ENCODE measurements at places on chromosomes 16 and 17.

DNA sequence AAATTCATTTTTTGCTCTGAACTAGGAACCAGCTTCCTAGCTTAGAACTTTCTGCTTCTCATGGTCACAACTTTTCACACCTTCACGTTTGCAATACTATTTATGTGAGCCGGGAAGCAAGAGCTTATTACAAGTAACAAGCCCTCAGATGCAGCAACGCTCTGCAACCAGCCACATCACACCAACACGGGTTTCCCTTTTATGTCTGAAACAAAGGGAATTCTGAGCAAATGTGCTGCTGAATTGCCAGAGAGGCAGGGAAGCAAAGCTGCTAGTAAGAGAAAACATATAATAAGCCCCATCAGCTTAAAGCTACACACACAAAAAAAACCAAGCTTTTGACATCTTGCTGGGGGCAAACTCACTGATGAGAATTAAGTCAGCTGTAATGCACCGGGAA, 122.2 kb downstream of the SLC39A11 start:
- no peak for DNase-seq

DNA sequence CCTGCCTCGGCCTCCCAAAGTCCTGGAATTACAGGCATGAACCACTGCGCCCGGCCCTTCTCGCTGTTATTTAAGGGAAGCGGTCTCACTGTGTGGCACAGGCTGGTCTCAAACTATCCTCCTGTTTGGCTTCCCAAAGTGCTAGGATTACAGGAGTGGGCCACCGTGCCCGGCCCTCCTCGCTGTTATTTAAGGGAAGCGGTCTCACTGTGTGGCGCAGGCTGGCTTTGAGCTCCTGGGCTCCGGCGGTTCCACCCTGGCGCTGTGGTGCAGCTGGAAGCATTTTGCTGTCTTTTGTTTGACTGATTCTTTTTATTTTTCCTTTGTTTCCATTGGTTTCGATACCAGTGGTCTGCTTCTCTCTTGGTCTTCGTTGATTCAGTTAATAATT, 40.7 kb downstream of the FOXK2 start:
- no peak for DNase-seq

GRCh38 chr16:19344224-19344801, 58.8 kb downstream of the CLEC19A start:
- DNase-seq, result no peak

DNA sequence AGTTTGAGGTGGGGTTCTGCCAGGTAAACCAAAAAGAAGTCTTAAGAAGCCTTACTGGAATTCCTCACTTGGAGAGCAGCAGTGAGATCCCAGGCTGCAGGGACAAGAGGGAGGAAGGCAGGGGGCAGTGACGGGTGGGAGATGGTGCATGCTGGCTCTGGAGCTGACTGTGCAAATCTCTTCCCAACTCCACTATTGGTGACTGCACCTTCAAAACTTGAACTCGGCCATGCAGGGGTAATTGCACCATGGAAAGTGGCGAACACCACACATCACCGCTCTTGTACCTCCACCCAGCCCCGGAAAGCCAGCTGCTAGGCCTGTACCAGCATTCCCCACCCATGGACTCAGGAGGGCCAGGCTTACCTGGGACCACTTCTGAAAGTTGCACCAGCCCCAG, 51.4 kb upstream of the CDR2 start:
- no peak for DNase-seq

GRCh38 chr17:47742319-47743181, 9.5 kb downstream of the TBX21 start:
- DNase-seq, result no peak

- no peak for DNase-seq
Measured at GRCh38 chr17:65433592-65433991, 127.9 kb downstream of the AXIN2 start.

- DNase-seq, result no peak
Measured at GRCh38 chr17:30848021-30848420, 16.3 kb downstream of the ATAD5 start.

DNA sequence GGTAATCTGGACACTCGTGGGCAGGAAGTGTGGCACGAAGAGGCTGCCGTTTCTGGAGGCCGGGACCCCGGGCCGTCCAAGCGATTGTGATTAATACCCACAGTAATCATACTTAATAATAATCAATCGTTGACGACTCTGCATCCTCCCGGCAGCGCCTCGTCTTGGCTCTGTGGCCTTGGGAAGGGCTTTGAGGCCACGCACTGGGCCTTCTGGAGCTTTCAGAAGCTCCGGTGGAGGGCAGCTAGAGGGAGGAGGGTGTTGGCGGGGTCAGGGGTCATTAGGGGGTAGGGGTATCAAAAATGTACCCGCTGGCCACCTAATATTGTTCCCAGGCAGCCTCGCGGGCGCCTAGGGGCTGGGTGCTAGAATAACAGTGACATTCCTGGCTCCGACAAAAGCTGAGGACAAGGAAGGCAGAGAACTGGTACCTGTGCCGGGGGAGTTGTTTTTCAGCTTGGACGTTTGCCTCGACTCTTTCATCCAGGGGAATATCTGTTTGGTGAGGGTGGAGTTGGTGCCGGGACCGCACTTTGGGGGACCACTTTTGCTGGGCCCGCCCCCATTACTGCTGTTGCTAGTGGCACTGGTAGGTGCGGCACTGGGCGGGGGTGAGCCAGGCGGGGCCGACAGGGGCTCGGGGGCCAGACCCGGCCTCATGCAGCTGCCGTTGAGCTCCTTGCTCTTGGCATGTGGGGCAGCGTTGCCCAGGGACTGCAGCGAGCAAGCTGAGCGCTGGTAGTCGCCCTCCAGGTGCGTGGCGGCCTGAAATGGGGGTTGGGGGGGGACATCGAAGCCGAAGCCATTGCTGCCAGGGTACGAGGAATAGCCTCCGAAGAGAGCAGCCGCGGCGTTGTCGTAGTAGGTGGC, 6.9 kb upstream of the HOXB2 start:
- DNase-seq, result no peak

DNA sequence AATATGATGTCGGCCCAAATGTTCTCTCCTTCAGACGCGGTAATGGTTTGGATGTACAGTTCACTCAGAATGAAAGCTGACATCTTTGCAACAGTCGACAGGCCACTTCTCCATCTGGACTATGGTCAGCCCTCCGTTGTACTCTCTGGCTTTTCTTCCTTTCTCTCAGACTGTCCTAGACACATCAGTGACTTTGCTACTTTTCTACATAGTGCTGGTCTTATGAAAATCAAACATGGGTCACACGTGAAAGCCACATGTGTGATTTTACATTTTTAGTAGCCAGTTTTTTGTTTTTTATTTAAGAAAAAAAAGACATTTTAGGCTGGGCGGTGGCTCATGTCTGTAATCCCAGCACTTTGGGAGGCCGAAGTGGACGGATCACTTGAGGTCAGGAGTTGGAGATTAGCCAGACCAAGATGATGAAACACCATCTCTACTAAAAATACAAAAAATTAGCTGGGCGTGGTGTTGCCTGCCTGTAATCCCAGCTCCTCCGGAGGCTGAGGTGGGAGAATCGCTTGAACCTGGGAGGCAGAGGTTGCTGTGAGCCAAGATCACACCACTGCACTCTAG, 644.1 kb downstream of the KCNJ2 start:
- no peak for DNase-seq

- DNase-seq, result no peak
Measured at GRCh38 chr16:9091867-9092281, 430 bp downstream of the HAPSTR1 start.

DNA sequence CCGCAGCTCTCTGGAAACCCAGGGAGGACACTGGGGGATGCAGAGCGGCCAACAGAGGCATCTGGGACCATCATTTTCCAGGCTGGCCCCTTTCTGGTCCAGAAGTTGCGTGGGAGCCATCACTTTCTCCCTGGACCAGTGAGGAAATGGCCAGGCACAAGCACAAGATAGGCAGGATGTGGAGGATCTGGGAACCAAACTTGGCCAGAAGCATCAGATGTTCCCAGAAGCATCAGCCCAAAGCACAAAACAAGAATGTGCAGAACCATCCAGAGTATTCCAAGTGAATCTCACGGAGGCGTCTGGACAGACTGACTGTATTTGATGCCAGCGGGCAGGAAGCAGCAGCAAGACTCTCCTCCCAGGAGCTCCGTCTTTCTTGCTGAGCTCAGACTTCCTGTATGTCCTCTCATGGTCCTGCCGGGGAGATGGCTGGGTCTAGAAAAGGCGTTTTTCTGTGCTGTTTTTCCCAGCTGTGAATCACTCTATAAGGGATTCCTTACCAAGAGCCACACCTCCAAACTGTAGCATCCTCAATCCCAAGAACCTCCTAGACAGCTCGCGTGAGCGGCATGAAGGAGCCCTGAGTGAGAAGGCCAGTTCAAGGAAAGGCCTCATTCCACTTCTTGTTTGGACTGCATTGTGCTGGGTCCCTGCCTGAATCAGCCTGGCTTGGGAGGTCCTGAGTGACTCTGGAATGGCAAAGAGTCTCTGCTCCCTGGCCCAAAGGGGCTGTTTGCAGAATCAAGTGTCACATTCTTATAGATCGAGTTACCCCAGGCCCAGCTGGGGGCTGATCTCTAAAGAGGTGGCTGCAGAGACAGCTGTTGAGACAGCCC, 49.5 kb upstream of the MTSS2 start:
- no peak for DNase-seq

- DNase-seq, result no peak
Measured at GRCh38 chr16:48555597-48556242, 54.3 kb downstream of the N4BP1 start.

- no peak for DNase-seq
Measured at GRCh38 chr16:16063683-16064082, 114.3 kb downstream of the ABCC1 start.

GRCh38 chr16:74563828-74564263, 43.1 kb downstream of the GLG1 start:
- no peak for DNase-seq

DNA sequence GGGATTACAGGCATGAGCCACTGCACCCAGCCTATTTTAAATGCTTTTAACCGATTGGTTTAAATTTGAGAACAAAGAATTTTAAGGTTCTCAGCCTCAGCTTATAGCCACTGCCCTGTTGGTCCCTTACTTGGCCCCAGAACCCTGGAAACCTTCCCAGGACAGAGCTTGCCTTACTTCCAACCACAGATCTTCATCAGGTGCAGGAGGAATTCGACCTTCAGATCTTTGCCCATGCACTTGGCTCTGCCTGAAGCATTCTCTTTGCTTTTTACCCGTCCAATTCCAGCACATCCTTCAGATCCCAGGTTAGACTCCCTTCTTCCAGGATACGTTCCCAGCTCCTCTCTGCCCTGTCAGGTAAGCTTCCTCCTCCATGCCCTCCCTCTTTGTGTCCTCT, 27.7 kb downstream of the CHD9 start:
- no peak for DNase-seq

DNA sequence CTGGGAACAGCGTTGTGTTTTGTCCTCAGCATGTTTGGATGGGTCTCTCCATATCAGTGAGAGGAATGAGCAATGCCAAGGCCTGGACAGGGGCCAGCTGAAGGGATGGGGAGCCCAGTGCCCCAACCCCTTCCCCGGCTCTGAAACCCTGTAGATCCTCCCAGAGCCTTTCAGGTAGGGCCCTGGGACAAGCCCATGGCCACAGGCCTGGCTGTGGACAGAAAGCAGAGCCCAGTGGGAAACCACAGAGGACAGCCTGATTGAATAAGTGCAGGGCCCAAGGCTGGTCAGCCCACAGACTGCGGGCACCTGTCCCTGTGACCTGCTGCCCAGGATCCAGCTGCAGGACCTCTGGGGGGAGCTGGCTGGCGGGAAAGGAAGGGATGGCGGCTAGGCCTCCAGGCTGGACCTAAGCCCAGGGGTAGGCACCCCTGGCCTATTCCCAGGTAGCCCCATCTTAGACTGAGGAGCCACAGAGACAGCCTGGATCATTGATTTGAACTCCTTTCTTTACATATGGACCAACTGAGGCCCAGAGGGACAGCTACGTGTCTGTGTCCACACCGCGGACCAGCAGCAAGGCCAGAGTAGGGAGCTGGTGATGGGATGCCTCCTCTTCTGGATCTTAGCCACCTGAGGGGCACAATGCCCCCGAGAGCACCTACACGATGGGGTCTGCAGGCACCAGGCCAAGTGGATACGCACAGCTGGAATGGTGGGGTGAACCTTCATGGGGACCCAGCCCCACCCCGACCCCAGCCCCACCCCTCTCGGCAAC, 1.3 kb downstream of the CCDC102A start:
- DNase-seq, result no peak

DNA sequence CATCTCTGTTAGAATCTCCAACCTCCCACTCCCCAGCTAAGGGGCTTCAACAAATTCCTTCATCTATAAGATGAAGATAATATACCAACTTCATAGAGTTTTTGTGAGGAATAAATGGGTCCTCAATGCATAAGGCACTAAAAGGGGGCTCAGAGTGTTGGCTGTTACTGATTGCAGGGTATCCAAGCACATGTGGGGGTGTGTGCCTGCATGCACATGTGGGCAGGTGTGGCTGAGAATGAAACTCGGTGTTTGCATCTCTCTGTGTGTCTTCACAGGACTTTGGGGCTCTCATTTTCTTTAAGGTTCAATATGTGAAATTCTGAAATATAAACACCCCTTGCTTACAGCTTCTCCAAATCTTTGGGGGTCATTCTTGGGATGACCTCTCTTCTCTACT, 4.1 kb upstream of the PPP1R9B start:
- DNase-seq, result no peak

DNA sequence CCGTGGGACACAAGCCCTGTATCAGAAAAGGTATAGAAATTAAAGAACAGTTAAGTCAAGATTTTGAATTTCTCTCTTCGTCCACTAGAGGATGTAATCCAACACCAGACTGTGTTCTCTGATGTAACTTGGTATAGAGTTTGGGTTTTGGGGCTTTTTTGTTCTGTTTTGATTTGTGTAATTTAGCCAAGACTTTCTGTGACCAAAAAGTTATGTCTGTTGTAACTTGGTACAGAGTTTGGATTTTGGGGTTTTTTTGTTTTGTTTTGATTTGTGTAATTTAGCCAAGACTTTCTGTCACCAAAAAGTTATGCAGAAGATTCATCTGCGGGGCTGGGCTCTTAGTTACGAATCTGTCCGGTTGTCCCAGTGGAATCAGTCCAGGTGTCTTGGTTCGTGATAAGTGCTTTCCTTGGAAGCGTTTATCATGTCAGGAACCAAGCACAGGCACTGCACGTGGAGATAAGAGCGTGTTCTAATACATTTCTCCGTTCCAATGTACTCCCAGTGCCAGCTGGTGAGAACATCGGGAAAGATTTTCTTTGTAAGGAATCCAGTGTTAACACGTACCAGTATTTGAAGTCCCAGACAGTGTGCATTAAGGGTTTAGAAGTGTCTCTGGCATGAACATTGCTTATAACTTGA, 44.1 kb upstream of the SEC14L1 start:
- DNase-seq, result no peak
